Activated CD4-positive, alpha-beta T cell treated with anti-CD3 and anti-CD28 coated beads, Interleukin-2, amount 10 ng/mL, durations not matched to agents 24 days and 14 days (primary cell): ENCODE measurements at places on chromosomes 1 and 21. TPM values are rescaled to one million over a fixed set of nuclear protein-coding genes. Genes with fewer than 3 reads are reported as not detected.

GRCh38 chr1:23506376-23507107 is 22.6 kb upstream of the ASAP3 start:
- no peak overlapping the region for H3K4me3 ChIP-seq
- peaks cover 2% of the 10 kb centered on the region for H3K27me3 ChIP-seq
- no peak overlapping the region for H3K27ac ChIP-seq
- peaks cover 36% of the 10 kb centered on the region for H3K36me3 ChIP-seq

DNA sequence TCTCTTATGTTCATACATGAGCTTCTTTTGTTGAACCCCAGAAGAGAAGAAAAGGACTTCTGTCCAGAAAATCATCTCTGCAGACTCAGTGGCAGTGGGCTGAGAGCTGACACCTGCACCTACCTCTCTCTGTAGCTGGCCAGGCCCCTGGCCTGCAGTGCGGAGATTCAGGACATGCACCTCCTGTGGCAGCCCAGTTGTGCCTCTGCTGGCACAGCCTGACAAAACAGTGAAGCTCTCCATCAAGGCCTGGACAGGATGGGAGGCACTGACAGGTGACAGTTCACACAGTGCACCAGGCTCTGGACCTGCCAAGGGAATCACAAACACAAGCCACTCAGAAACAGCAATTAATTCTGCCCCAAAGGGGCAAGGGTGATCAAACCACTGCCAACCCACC is 88.8 kb downstream of the TGFBR3 start:
- H3K4me3 ChIP-seq: no peak overlapping the region

HRNR gene
- not detected in 2 replicates for total RNA-seq

DNA sequence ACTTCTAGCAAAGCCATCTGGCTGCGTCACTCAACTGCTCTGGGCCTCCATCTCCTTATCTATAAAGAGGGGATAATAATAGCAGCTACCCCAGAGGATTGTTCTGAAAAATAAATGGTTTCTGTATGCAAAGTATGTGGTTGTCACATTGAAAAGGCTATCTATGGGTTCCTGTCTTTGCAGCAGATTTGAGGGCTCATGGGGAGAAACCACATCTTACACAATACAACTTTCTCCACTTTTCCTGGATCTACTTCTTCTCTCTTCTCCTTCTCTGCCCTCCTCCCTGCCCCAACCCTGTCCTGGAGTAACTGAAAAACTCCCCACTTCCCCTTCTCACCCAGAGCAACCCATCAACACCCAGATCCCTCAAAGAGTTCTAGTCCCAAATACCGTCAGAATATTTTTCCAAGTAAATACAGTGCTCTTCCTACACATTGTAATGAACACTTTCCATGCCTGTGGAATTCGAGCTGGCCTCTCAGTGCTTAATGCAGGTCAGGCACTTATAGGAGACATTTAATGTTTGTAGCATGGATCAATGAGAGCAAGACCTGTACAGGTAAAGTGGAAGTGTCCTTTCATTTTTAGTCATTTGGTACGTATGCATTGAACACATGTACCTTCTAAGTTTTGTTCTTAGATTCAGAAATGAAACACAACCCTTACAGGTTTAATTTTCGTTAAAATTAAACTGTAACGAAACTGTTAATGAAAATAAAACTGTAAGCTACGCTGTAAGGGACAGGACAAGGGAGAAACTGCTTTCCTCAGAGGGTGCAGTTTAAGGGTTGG is 131.9 kb downstream of the AK5 start:
- H3K4me1 ChIP-seq: peaks cover 10% of the 10 kb centered on the region
- no peak for DNase-seq
- H3K36me3 ChIP-seq: no peaks in the 10 kb centered on the region
- H3K4me3 ChIP-seq: peak overlapping the region; percentile 6

ANKRD35 gene
- 0.40 TPM in 2 replicates for total RNA-seq

GMEB1 gene
- total RNA-seq: 26.1 and 26.3 TPM in 2 replicates

GRCh38 chr1:211705467-211706091 is 30.2 kb upstream of the NEK2 start:
- H3K36me3 ChIP-seq: no peaks in the 10 kb centered on the region
- no peak overlapping the region for H3K4me3 ChIP-seq
- peaks cover 16% of the 10 kb centered on the region for H3K27me3 ChIP-seq
- H3K4me1 ChIP-seq: no peaks in the 10 kb centered on the region
- H3K27ac ChIP-seq: no peak overlapping the region
- no peak for DNase-seq

HLX gene
- 5.7 and 7.2 TPM in 2 replicates for total RNA-seq

RAB29 gene
- total RNA-seq: 27.8 and 29.1 TPM in 2 replicates

- no peaks in the 10 kb centered on the region for H3K36me3 ChIP-seq
- H3K4me3 ChIP-seq: no peak overlapping the region
- H3K27ac ChIP-seq: no peak overlapping the region
- no peaks in the 10 kb centered on the region for H3K27me3 ChIP-seq
These were observed 71.4 kb upstream of the PPP2R5A start for GRCh38 chr1:212213784-212214183.

GRCh38 chr1:18511874-18512150 is 31.1 kb downstream of the KLHDC7A start:
- DNase-seq: no peak
- H3K36me3 ChIP-seq: no peaks in the 10 kb centered on the region
- H3K27me3 ChIP-seq: peaks cover 2% of the 10 kb centered on the region
- no peak overlapping the region for H3K27ac ChIP-seq
- H3K4me1 ChIP-seq: no peaks in the 10 kb centered on the region

AGMAT gene
- total RNA-seq: 31.0 and 31.5 TPM in 2 replicates

DNA sequence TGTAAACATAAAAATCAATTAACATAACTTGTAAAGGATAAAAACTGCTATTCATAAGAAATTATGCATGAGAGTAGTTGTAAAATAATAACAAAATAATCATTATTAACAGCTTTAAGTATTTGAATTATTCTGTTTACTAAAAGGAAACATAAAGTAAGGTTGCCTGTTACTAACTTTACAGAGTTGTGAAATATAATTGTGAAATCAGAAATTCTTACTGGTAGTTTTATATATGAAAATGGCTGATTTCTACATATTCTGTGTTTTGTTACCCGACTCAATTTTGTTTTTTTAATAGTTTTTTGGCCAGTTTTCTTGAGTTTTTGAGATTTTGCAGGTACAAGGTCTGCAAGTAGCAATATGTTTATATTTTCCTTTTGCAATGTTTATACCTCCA is 27.8 kb downstream of the FNBP1L start:
- H3K27me3 ChIP-seq: peaks cover 3% of the 10 kb centered on the region
- H3K4me1 ChIP-seq: no peaks in the 10 kb centered on the region
- DNase-seq: no peak
- H3K36me3 ChIP-seq: no peaks in the 10 kb centered on the region
- H3K27ac ChIP-seq: no peak overlapping the region

GRCh38 chr1:153651771-153652170 is 6.7 kb upstream of the SNAPIN start:
- H3K27ac ChIP-seq: no peak overlapping the region
- H3K4me3 ChIP-seq: no peak overlapping the region
- H3K4me1 ChIP-seq: peaks cover 11% of the 10 kb centered on the region
- H3K27me3 ChIP-seq: no peaks in the 10 kb centered on the region
- DNase-seq: no peak

DNA sequence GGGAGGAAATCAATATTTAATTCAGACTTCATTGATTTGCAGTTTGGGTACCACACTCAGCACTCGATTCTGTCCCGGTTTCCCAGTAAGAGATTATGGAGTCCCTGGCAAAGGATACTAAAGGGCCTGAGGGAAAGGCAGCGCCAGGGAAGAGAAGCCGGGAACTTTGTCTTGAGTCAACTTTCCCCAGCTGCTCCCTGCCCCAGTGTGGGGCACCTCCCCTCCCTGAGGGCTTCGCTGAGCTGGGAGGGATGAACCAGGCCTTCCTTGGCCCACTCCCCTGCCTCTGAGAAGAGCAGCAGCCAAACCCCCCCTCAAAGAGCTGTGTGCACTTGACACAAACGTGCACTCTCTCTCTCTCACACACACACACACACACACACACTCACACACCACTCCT is 32.6 kb downstream of the OPTC start:
- no peak overlapping the region for H3K27ac ChIP-seq
- H3K27me3 ChIP-seq: no peaks in the 10 kb centered on the region
- H3K36me3 ChIP-seq: no peaks in the 10 kb centered on the region
- peaks cover 1% of the 10 kb centered on the region for H3K4me1 ChIP-seq

DNA sequence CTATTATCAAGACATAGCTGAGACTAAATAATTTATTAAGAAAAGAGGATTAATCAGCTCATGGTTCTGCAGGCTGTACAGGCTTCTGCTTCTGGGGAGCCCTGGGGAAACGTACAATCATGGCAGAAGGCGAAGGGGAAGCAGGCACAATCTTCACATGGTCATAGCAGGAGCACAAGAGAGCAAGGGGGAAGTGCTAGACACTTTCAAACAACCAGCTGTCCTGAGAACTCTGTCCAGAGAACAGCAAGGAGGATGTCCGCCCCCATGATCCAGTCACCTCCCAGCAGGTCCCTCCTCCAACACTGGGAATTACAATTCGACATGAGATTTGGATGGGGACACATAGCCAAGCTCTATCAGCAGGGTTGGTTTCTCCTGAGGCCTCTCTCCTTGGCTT is 10.3 kb upstream of the SLC45A1 start:
- H3K36me3 ChIP-seq: no peaks in the 10 kb centered on the region
- H3K27ac ChIP-seq: no peak overlapping the region
- no peak for DNase-seq

- DNase-seq: no peak
- no peaks in the 10 kb centered on the region for H3K27me3 ChIP-seq
- H3K4me3 ChIP-seq: no peak overlapping the region
- H3K36me3 ChIP-seq: no peaks in the 10 kb centered on the region
These were observed 260.8 kb downstream of the SPATA17 start for GRCh38 chr1:217891966-217892365.

DNA sequence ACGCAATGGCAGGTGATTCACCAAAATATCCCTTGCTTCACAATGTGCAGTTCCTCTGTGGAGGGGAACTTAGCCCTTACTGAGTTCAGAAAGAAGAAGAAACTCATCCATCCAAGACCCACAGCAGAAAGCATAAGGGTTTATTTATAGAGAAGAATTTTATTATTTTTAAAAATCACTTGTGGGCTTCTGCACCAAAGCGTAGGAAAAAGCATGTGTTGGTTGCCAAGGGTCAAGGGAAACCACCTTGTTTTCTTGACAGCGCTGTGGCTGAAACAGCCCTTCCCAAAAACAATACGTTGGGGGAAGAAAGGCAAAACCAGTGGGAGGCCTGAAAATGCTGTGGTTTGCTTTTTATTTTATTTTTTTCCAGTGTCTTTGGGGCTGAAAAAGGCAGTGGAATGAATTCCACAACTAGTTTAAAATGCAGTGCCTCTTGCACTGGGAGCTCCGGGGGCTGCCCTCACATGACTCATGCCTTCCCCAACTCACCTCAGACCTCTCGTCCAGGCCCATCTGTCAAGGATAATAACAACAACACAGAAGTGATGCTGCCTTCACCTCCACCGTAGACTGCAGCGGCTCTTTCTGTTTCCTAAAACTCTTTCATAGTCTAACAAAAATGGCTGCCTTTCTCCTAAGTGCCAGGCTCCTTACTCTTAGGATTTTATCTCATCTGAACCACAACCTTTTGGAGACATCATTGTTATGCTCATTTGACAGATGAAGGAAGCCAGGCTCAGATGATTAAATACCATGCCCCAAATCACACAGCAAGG is 224.2 kb upstream of the JUN start:
- H3K27me3 ChIP-seq: no peaks in the 10 kb centered on the region
- H3K36me3 ChIP-seq: no peaks in the 10 kb centered on the region
- peaks cover 50% of the 10 kb centered on the region for H3K4me1 ChIP-seq
- peak; percentile 66 for DNase-seq

S100A14 gene
- total RNA-seq: not detected in 2 replicates

ZNF648 gene
- total RNA-seq: not detected in 2 replicates

GRCh38 chr1:11339346-11340232 is 66.6 kb downstream of the UBIAD1 start:
- no peak overlapping the region for H3K27ac ChIP-seq
- peaks cover 2% of the 10 kb centered on the region for H3K4me1 ChIP-seq
- peaks cover 34% of the 10 kb centered on the region for H3K27me3 ChIP-seq
- DNase-seq: no peak
- no peaks in the 10 kb centered on the region for H3K36me3 ChIP-seq

DNA sequence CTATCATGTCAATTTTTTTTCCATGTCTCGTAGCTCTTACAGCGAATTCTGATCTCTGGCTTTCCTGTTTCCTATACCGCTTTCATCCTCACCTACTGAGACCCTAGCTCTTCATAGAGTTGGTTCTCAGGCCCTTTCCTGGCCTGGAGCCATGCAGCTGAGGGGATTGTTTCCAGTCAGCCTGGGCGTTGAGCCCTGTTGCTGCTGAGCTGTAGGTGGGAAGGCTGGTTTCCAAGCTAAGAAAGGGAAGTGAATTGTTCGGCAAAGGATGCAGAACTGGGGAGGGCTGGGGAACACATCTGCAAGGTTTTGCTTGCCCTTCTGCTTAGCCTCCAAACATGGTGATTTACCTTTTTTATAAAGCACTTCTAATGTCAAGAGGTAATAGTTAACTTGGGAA is 41.5 kb downstream of the SPATA46 start:
- no peaks in the 10 kb centered on the region for H3K36me3 ChIP-seq
- peaks cover 13% of the 10 kb centered on the region for H3K27me3 ChIP-seq
- DNase-seq: no peak
- H3K27ac ChIP-seq: no peak overlapping the region
- no peaks in the 10 kb centered on the region for H3K4me1 ChIP-seq

DNA sequence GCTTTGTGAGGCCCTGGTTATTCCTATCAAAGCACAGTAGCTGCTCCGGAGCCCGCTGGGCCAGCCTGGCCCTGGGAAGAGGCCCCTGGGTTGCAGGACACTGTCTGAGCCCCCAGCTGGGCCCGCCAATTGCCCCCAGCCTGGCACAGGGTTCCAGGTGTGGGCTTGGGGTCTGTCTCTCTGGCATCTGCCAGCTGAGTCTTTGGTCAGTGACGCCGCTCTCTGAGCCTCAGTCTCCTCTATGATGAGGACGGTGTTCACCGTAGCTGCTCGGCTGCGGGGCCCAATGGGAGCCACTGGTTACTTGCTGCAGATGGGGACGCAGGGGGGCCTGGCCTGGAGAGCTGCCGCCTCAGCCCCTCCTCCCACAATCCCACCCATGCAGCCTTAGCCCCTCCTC is 41.0 kb downstream of the TP73 start:
- H3K4me3 ChIP-seq: no peak overlapping the region
- H3K27ac ChIP-seq: no peak overlapping the region
- no peaks in the 10 kb centered on the region for H3K4me1 ChIP-seq
- no peak for DNase-seq
- H3K27me3 ChIP-seq: no peaks in the 10 kb centered on the region
- no peaks in the 10 kb centered on the region for H3K36me3 ChIP-seq

SLC1A7 gene
- not detected in 2 replicates for total RNA-seq

TMEM240 gene
- 0.52 TPM in 1 of 2 replicates, not detected in the other for total RNA-seq
